Effector CD8-positive, alpha-beta T cell (primary cell): ENCODE measurements at places on chromosomes 12 and 14.

GRCh38 chr12:48980953-48981756 is 3.0 kb downstream of the WNT1 start:
- peak; percentile 14 for DNase-seq

DNA sequence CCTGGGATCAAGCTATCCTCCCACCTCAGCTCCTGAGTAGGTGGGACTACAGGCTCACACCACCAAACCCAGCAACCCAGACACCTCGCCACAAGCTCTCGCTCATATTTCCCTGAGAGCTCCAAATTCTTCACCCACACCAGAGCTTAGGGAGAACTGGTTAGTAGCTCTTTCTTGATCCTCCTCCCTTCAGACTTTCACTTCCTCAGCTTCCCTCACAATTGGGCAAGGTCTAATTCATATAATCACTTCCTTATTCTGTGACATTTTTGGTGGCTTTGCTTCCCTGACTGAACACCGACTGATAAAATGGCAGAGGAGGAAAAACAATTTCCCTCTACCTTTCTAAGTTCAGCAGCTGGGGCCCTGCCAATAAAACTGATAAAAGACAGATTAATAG is 88.5 kb downstream of the GXYLT1 start:
- DNase-seq = no peak

DNA sequence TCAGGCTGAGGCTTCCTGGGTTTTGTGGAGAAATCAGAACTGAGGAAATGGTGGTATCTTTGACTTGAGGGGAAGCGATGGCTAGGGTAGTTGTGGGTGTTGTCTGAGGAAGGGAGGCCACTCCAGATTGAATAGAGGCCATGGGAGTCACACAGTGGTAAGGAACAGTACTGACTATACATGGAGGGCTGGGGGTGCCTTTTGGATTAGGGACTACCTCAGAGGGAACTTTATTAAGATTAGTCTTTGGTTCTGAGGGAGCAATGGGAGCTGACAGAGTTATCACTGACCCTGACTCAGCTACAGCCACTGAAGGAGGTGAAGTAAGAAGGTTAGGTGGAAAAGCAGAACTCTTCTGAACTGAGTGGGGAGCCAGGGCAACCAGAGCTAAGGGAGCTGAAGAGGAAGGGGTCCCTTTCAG is 4.4 kb downstream of the NACA start:
- no peak for DNase-seq

GRCh38 chr12:112891093-112892024 is 15.4 kb upstream of the OAS1 start:
- no peak for DNase-seq

GRCh38 chr14:75769047-75769685 is 108.1 kb downstream of the TTLL5 start:
- no peak for DNase-seq

- no peak for DNase-seq
These were observed 32.5 kb upstream of the EMP1 start for GRCh38 chr12:13163868-13164635.

GRCh38 chr12:120356567-120357030 is 12.4 kb downstream of the MSI1 start:
- DNase-seq = peak; percentile 54
